ENCODE measurements at places on chromosomes 7 and 10. TPM values are rescaled to one million over a fixed set of nuclear protein-coding genes. Genes with fewer than 3 reads are reported as not detected.
A peak's percentile ranks its signal among the peaks of the same experiment; 100 is the strongest.

Gene OR9A2
- 0.56 TPM for total RNA-seq

Gene GLI3
- not detected for total RNA-seq

Gene SLC16A9
- total RNA-seq, result 0.81 TPM

- DNase-seq, result peak; percentile 32
- H3K4me3 ChIP-seq, result no peak overlapping the region
- H3K27me3 ChIP-seq, result no peaks in the 10 kb centered on the region
- H3K4me1 ChIP-seq, result no peaks in the 10 kb centered on the region
- no peaks in the 10 kb centered on the region for H3K36me3 ChIP-seq
Measured at GRCh38 chr7:140390466-140391190, 7.7 kb downstream of the SLC37A3 start.

DNA sequence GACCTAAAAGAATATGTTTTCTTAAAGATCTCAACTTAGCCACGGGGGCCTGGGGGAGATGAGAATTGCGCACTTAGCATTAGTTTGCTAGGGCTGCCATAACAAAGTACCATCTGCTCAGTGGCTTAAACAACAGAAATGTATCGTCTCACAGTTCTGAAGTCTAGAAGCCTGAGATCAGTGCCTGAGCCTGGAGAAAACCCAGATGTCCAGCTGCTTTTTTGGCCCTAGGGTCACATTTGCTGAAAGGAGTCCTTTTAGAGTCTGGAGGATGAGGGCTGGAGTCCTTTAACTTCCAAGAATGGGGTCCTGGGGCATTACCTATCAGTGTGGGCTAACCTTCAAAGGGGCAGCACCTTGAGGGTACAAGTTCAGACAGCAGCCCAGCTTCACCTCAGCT, 48.2 kb downstream of the SMURF1 start:
- H3K36me3 ChIP-seq, result peaks cover 33% of the 10 kb centered on the region
- no peaks in the 10 kb centered on the region for H3K27me3 ChIP-seq
- H3K27ac ChIP-seq, result no peak overlapping the region
- no peak overlapping the region for H3K4me3 ChIP-seq
- DNase-seq, result no peak

DNA sequence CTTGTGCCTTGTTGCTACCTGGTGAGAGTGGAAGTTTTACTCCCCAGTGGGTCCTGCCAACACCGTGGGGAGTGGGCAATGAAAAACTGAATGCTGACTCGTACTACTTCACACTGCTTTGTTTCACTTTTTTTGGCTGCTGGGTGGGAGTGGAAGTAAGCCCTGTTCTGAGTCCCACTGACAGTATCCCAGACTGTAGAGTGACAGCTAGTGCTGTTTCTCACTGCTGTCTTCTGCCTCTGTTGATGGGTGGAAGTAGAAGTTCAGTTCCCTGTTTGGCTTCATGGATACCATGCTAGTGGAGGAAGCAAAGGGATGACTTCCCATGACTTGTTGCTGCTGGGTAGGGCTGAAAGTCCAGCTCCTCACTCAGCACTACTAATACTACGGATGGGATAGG, 98.4 kb downstream of the STK31 start:
- no peak overlapping the region for H3K4me3 ChIP-seq
- no peaks in the 10 kb centered on the region for H3K4me1 ChIP-seq
- peaks cover 10% of the 10 kb centered on the region for H3K27me3 ChIP-seq

DNA sequence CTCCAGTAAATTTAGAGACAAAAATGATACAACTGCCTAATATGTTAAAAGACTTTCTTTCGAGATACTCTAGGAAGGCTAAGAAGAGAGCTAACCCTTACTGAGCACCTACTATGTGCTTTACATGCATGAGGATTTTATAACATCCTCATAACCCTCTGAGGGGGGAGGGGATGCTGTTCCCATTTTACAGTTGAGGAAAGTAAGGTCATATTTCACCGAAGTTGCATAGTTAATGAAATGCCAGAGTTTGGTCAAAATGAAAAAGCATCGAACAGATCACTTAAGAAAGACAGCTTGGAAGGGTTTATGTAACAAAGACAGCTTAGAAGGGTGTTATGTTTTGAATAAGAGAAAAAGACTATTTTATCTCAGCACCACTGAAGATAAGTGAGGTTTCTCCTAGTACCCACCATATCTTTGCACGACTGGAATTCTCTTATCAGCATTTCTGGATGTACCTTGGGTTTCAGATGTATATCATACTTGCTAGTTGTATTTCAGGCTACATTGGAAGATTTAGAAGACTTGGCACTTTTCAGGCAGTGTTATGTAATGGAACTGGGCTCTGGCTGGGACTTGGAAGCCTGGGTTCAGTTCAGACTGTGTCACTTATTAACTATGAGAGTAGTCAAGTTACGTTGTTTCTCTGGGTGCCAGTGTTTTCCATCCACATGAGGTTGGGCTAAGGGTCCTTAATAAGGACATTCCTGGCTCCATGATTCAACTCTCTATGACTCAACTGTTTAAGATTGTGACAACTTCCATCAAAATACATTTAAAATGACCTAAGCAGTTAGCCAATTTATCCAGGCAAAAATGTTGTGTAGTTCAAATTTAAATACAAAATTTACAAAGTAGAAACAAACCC, 6.0 kb downstream of the RHOBTB1 start:
- H3K27ac ChIP-seq, result no peak overlapping the region
- no peak overlapping the region for H3K4me3 ChIP-seq
- peaks cover 5% of the 10 kb centered on the region for H3K4me1 ChIP-seq
- no peak for DNase-seq
- H3K36me3 ChIP-seq, result no peaks in the 10 kb centered on the region

DNA sequence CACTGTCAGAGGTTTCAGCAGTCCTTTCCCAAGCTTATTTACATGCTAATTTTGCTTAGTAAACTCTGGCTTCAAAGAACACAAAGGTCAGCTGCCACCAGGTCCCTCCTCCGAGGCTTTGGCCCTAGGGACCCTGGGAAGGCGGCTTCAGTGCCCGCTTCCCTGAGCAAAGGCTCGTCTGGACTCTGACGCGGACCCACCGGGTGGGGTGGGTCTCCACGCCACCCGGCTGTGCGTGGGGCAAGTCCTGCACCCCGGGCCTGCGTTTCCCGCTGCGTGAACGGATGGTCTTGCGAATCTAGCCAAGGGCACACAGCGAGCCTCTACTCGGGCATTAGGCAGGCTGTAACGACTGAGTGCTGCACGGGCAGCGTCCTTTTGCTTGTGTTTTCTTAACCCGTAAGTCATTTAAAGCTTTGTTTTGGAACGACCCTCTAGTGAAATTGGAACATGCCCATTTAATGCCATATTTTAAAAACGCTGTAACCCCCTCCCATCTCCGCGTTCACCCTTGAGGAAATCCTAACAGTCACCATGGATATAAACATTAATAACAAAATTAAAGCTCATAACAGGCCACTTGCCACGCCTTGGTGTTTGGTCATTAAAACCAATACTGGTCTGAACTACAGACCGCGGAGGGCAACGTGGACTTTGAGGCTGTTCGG, 828 bp downstream of the BNIP3 start:
- DNase-seq, result no peak
- no peaks in the 10 kb centered on the region for H3K36me3 ChIP-seq
- peak overlapping the region; percentile 87 for H3K4me3 ChIP-seq
- peaks cover 10% of the 10 kb centered on the region for H3K4me1 ChIP-seq

DNA sequence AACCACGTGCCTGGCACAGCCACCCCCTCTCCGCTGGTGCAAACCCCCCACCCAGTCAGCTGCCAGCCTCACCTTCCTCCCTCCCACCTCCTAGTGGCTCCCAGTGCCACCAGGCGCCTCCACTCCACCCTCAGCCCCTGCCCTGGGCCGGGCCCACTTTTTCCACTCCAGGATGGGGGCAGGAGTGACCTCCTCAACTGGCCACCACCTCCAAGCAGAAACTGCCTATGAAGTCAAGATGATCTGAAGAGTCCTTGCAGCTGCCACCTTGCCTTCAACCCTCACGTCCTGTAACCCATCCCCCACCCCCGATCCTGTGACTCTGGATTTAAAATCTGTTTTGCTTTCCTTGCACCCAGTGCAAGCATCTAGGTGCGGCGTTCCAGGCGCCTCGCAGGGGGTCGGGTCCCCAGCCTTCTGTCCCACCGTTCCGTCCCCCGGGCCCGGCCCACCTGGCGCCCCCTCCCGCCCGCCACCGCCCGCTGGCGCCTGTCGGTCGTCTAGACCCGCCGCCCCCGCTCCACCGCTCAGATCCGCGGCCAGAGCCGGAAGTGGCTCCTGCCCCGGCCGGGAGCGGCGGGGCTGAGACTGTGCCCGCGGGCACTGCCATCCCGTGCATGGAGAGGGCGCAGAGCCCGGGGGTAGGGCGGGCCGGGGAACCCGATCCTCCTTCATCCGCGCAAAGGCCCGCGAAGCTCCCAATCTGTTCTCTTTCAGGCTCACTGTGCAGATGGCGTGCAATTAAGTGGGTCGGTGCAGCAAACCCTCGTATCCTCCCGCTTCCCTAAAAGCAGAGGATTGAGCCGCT, 51.2 kb upstream of the GTF2I start:
- H3K4me3 ChIP-seq, result peak overlapping the region; percentile 74
- H3K27ac ChIP-seq, result peak overlapping the region; percentile 24
- H3K27me3 ChIP-seq, result no peaks in the 10 kb centered on the region
- no peaks in the 10 kb centered on the region for H3K36me3 ChIP-seq

DNA sequence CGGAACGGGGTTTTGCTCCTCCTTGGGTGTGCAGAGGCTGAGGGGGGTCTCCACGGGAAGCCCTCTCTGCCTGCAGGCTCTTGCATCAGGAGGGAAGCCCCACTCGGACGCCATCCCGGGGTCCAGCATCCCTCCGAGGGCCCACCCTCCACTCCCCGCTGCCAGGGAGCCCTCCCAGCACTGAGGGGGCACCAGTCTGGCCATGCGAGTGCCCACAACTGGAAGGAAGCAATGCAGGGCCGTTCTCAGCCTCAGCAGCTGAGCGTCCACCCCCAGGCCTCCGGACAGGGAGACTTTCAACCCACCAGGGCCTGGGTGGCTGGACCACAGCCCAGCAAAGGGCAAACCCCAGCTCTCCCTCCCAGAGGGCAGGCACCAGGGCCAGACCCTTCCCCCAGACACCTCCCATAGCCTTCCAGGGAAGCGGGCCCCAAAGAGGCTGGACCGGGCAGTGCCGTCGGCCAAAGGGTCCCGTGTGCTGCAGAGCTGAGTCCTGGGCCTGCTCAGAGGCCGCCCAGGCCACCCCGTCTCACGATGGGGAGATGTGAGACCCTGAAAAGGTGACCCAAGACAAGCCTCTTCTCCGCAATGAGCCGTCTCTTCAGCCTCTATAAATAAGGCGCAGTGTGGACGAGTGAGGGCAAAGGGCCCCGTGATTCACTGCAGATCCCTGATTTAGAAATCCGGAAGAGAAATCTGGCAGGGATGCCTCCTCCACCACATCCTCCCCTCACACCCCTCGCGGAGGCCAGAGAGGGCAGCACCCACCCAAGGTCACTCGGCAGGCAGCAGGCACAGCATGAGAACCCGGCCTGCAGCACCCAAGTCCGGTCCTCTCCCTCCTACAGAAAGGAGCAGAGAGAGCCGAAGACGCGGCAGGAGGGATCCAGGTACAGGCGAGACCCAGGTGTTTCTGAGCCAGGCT, 81.9 kb upstream of the DNAAF5 start:
- H3K27ac ChIP-seq, result no peak overlapping the region
- peaks cover 6% of the 10 kb centered on the region for H3K36me3 ChIP-seq
- H3K4me1 ChIP-seq, result peaks cover 7% of the 10 kb centered on the region
- H3K4me3 ChIP-seq, result no peak overlapping the region
- H3K27me3 ChIP-seq, result no peaks in the 10 kb centered on the region

DNA sequence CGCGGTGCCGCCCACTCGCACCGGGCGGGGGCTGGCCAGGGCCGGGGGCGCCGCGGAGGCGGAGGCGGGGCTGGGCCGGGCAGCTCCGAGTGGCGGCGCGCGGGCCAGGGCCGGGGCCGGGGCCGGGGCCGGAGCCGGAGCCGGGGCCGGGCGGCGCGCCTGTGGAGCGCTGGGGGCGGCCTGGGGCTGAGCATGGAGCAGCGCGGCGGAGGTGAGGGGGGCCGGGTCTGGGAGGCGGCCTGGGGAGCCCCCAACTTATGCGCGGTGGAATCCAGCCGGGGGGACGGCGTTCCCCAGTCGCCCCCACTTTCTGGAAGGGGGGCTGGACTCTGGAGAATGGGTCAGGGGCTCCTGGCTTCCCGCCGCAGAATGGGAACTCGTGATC, at the start of gene LZTS2:
LZTS2 (plus strand) TSS at position 67 of the 385 bp plus-strand sequence. CDS start 2,731 bp downstream, outside the sequence.
- peaks cover 14% of the 10 kb centered on the region for H3K36me3 ChIP-seq
- no peaks in the 10 kb centered on the region for H3K27me3 ChIP-seq
- H3K4me3 ChIP-seq, result peak within 1 kb of the TSS; percentile 87
- no peak for DNase-seq
